ENCODE measurements at places on chromosomes 11 and 22.

- no peak for DNase-seq
Measured at GRCh38 chr22:44862981-44863860, 110.8 kb downstream of the ARHGAP8 start.

DNA sequence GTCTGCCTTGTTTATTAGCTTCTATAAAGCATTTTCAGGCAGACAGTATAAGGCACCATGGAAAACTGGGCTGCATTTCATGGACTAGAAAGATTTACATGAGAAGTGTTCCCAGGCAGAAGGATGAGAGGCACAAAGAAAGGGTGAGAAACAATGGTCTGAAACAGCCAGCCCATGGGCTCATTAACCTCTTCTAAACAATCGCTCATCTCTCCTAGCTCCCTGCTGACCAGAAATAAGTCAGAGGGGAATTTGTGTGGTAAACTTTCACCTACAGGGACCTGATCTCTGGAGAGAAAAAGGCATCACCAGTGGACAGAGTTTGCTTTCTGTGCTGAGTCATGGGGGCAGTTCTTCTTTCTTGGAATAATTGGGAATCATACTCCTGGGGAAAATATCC, 51.8 kb upstream of the KIRREL3 start:
- no peak for DNase-seq

DNA sequence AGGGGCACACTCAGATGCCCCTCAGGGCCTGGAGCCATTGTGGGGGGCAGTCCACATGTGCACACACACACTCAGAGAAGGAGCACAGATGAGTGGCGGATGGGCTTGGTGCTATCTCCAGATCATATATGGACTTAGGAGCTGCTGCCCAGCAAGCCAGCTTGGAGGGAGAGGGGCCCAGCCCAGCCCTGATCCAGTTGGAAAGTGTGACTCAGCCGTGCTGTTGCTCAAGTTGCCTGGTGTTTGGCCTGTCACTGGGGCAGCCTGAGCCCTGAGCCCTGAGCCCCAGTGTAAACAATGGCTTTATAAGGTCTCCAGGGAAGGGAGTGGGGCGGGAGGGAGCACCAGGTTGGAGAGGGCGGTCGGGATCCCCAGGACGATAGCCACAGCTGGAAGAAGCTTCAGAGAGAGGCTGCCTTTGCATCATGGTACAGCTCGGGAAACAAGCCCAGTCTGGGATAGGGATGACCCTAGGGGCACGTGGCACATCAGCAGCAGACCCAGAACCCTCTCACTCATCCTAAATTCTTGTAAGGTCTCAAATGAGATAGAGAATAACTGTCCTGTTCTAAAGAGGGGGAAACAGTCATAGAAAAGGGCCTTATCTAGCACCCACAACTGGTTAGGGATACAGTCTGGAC, 4.8 kb downstream of the SELENOM start:
- peak; percentile 83 for DNase-seq

DNA sequence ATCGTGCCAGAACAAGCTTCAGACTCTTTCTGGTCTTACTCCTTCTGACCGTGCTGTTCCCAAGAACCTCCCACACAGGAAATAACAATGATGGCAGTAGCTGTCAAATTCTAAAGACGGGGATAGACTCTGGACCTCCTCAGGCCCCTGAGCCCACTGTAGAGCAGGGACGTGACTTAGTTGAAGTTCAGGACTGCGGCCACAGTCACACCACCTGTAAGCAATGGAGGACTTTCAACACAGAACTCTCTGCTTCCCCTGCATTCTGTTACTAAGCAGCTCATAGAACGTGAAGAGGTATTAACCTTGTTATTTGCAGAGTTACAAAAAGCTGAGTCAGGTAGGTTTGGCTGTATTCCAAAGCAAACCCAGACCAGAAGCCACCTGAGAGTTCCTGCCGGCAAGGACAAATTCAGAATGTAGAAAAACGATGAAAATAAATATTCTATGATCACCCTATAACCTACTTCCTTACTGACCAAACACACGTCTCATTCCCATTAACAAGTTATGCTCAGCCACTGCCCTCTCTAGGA, 12.7 kb downstream of the TMEM45B start:
- DNase-seq = no peak

DNA sequence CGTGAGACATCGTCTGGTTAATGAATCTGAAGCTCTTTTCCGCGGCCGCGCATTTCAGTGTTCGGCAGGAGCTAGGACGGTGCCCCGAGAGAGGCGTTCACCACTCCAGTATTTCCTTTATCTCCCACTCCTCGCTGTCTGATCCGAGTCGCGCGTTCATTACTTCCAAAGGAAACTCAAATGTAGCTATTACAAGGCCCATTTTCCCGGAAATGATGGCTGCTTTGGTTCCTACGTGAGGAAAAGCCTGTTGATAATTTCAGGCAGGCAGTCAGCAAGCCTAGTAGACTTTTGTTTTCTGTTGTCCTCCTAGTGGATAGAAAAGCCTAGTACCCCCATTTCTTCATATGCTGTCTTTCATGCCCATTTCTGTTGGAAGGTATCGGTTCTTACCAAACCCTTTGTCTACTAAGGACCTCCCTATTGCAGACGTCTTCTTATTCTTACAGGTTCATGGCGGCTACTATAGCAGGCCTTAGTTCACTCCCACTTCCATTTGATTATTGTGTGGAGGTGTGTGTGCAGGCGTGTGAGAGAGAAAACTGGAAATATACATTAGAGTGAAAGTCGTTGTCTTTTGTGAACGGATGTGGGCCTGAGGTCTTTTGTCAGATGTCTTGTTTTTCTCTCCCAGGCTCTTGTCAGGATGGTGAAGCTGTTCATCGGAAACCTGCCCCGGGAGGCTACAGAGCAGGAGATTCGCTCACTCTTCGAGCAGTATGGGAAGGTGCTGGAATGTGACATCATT, 737 bp downstream of the RBM4 start:
- DNase-seq = no peak

GRCh38 chr22:45518580-45518991, 15.9 kb downstream of the FBLN1 start:
- DNase-seq = no peak

DNA sequence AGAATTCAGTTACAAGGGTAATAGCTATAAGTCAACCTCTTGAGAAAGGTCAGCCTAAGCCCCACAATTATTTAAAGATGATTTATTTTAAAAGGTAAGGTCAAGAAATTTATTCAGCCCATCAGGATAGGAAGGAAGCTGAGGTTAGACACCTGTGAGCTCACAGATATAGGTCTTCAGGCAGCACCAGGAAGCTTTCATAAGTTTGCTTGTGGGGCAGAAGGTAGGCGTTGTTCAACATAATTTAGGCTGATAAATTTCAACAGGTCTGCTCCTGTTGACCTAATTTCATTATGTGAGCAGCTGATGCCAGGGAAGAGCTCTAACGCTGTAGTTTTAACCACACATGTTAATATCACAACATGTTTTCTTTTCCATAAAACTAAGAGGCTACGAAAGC, 118.1 kb upstream of the APOA1 start:
- no peak for DNase-seq

GRCh38 chr22:33659448-33659847, 260.8 kb downstream of the LARGE1 start:
- no peak for DNase-seq

- DNase-seq = no peak
Measured at GRCh38 chr11:11428714-11429113, 75.7 kb upstream of the CSNK2A3 start.
